ENCODE measurements at places on chromosomes 16 and 17.
A peak's percentile ranks its signal among the peaks of the same experiment; 100 is the strongest.

GRCh38 chr17:27892866-27893769 is at the start of gene LYRM9:
Gene LYRM9, minus strand, starts transcription at chr17:27893365. Its CDS starts 10,671 bp downstream, at chr17:27882694.
- DNase-seq = peak; percentile 95

DNA sequence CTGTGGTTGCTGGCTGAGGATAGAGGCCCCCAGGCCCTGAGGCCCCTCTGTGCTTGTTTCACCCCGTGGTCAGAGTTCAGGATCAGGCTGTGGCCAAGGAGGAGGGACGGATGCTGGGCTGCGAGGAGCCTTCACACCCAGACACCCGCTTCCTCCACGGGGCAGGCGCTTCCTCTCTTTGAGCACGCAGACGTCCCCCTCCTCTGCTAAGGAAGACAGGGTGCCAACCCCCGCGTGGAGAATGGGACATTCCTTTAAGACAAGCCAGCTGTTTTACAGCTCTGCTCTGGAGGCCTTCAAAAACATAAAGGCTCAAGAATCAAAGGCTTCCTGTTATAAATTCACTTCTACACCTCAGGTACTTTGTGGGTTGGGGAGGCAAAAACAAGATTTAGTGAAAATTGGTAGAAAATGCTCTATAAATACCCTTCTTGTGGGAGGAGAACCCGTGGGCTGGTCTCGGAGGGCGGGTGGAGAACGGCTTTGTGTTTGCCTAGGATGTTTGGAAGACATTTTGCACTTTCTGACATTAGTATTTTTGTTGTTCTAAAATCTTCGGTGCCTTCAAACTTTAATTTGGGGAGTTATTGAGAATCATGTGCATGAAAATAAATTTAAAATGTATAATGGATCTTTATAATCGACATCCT is 60.8 kb upstream of the FOXF1 start:
- no peak for DNase-seq

DNA sequence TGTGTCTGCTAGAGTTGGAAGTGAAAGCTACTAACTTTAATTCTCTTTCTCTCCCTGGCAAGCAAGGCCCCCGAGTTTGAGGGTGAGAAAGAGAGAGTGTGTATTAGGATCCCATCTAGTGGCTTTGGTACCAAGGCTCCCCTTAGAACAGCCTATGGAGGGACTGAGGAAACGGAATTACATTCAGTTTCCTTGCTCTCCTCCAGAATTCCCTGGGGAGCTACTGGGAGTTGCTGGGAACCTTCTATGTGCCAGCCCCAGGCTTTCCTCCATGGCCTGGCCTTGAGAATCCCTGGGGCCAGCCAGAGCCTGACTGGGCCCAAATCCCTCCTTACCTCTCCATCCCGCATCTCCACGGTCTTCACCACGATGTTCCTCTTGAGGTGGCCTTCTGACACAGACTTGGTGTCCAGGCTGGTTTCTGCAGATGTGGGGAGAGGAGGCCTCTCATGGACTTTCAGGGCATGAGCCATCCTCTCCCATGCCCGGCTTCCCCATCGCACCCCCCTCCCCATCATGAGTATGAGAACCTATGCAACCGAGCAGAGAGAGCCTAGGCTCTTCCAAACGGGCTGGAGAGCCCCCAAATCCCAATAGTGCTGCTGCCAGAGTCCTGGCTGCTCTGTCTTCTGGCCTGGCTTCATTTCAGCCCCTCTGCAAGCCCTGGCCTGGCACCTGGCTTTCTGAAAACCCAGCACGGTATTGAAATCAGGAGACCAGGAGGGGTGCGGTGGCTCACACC is 7.4 kb downstream of the GFAP start:
- no peak for DNase-seq

GRCh38 chr16:66365651-66366050 is 840 bp upstream of the CDH5 start:
- DNase-seq = no peak
